T-helper 1 cell (primary cell): ENCODE measurements at places on chromosomes 11 and 22.

DNA sequence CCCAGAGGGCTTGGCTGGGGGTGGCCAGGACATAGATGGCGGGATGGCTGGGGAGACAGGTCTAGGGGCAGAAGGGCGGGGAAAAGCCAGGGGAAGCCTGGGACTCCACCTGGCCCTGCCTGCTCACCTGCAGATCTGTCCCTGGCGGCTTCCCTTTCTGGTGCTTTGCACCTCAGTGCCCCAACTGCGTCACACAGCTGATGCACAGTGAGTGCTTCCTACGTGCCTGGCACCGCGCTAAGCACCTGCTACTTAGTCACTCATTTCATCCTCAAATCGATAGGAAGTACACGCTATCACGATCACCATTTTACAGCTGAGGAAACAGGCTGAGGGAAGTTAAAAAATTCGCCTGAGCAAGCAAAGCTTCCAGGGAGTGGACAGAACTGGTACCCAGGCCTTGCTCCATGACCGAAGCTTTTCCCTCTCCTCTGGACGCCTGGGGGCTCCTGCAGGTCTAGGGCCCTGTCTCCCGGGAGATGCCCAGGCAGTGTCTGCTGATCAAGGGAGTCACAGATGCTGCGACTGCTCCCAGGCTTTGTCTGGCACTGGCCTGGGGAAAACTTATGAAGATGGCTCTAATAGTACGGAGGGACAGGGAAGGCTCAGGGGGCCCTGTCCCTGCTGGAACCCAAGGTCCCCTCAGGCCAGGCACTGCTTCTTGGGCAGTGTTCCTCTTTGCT lies 63.0 kb upstream of the TTLL12 start:
- DNase-seq = no peak

DNA sequence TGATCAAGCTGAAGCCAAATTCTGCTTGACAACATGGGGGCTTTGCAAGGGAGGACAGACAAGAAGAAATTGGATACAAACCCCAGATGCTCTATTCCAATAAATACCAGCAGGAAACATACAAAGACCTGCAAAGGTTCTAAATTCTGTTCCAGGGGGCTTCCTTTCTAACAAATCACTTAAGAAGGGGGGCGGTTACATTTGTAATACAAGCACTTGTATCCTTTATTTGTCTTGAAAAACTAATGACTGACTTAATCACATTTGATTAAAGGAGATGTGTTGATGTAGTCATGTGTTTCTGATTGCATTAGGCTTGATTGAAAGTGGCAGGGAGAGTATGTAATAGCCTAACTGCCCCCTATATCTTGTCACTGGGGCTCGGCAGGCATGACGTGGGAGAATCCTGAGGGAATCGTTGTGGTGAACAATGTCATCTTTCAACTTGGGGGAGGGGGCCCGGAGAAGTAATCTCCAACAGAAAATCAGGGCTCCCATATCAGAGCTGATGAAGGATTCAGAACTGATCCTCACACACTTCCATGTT lies 361.7 kb downstream of the INSC start:
- DNase-seq = no peak

DNA sequence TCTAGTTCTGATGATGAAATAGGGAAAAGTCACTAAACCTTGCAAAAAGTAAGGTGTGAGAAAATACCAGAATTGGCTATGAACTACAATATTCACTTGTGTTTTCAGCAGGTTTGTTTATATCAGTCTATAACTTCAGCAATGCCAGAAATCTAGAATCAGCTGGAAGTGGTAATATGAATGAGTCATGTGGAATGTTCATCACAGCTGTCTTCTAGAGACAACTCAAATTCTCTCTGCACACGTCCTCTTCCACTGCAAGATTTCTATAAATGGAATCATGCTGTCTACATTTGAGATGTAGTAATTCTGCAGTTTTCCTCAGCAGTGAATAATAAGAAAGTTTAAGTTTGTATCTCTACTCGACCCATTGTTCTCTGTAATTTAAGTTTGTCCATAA lies 89.9 kb downstream of the OR4A15 start:
- DNase-seq = no peak

DNA sequence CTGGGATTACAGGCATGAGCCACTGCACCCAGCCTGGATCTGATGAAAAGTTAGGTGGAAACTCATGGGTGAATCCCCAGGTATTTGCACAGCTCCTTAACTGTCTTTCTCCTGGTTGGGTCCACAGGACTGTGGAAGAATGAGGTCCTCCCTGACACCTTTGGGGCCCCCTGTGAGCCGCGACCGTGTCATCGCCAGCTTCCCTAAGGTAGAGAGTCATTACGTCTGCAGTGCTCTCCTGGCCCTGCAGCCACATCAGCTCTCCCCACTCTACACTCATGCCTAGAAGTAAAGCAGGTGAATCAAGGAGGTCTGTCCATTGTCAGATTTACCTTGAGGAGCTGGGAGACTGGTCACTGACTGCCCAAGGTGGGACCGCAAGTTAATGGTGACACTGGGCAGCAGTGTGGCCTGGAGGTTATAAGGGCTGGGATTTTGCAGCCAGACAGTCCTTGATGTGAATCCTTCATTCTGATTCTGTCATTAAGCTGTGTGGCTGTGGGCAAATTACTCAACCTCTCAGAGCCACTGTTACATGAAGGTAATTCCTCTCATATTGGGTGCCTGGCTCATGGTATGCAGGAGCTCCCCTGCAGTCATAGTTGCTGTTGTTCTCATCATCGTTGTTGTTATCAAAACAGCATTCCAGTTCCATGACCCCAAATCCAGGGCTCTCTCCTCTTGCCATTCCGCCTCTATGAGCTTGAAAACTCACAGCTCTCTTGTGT lies 1.4 kb downstream of the RAB36 start:
- DNase-seq = no peak

DNA sequence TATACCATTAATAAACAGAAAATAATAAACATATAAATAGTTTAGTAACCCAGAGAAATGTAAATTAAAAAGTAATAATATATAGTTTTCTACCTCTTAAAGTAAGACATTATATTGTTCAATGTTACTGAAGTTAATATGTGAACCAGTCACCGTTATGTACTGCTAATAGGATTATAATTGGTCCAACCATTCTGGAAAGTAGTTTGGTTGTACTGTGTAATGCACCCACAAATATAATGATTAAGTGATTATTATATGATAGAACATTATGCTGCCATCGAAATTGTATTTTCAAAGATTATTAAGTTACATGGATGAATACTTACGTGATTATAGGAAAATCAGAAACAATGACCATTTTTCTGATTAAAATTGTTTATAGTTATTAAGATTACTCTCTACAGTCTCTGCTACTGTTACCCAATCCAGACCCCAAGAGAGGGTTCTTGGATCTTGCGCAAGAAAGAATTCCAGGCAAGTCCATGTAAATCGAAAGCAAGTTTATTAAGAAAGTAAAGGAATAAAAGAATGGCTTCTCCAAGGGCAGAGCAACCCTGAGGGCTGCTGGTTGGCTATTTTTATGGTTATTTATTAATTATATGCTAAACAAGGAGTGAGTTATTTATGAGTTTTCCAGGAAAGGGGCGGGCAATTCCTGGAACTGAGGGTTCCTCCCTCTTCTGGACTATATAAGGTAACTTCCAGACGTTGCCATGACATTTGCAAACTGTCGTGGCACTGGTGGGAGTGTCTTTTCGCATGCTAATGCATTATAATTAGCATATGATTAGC lies 50.1 kb downstream of the ACER3 start:
- no peak for DNase-seq

- DNase-seq = no peak
Measured at GRCh38 chr11:126058105-126058874, 4.4 kb downstream of the CDON start.

- DNase-seq = no peak
Measured at GRCh38 chr11:33835143-33835878, 56.6 kb downstream of the LMO2 start.

GRCh38 chr22:46758867-46759290 lies 3.6 kb upstream of the TBC1D22A start:
- no peak for DNase-seq

DNA sequence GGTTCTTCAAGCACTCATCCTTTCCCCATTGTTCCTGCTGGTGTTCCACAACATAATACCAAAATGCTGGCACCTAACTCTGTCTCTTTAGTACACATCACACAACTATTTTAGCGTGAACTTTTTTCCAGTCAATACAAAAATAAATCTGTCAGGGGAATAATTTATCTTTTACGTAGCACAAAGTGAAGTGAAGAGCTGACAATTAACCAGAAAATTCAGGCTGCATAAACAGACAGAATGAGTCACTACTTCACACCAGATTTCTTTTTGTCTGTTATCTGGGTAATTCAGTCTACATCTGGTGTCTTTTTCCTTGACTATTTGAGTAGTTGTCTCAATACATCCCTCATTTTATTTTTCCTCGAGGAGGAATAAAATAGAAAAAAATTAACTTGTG lies 7.9 kb upstream of the ETS1 start:
- no peak for DNase-seq

- no peak for DNase-seq
Measured at GRCh38 chr11:96648991-96649390, 259.2 kb downstream of the JRKL start.

- no peak for DNase-seq
Measured at GRCh38 chr11:119991022-119991404, 146.9 kb downstream of the TRIM29 start.

DNA sequence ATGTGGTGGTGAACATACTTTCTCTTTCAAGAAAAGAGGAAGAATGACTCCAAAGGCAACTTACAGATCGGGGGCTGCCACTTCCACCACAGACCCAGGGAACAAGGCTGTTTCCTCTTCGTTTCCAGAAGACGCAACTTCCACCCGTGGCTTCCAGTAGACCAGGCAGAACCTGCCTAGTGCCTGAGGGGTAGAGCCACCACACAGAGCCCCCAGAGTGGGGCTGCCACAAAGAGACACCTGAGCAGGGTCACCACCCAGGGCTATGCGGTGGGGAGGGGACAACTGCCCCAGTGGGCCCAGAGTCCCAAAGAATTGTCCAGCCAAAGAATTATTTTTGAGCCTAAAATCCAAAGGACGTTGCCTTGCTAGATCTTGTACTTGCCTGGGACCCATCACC lies 16.7 kb upstream of the PHF21B start:
- no peak for DNase-seq

GRCh38 chr22:36467042-36467810 lies 14.2 kb downstream of the TXN2 start:
- DNase-seq = no peak

- DNase-seq = no peak
Measured at GRCh38 chr11:117958949-117959348, 27.2 kb upstream of the IL10RA start.

DNA sequence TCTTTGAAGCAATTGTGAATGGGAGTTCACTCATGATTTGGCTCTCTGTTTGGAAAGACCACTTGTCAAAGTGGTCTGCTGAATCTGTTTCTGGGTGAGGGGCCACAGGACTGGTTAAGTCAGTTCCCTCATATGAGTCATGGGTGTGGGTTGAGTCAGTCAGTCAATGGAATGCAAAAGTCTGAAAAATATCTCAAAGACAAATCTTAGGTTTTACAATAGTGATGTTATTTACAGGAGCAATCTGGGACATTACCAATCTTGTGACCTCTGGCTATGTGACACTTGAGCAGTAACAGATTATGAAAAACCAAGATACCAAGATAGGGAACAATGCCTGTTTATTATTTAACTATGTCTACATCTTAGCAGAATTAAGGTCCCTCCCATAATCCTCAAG lies 311.6 kb downstream of the AASDHPPT start:
- no peak for DNase-seq
